ENCODE measurements at places on chromosomes 4 and X.

DNA sequence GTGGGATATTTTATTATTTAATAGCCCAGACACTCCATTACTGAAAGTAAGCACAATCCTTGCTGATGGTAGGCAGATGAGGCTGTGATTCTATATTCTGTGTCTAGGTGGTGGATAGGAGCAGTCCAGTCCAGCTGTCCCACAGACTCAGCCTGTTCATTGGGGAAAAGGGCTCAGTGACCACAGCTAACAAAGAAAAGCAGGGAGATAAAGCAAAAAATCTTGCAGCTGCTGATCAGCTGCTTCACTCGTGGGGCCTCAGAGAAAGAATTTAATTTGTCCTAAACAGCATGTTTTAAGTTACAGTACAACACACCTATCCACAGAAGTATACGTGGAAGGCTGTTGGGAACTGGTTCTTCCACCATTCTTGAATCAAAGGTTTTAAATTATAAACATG is 40.7 kb upstream of the ANK2 start:
- no peak for DNase-seq

DNA sequence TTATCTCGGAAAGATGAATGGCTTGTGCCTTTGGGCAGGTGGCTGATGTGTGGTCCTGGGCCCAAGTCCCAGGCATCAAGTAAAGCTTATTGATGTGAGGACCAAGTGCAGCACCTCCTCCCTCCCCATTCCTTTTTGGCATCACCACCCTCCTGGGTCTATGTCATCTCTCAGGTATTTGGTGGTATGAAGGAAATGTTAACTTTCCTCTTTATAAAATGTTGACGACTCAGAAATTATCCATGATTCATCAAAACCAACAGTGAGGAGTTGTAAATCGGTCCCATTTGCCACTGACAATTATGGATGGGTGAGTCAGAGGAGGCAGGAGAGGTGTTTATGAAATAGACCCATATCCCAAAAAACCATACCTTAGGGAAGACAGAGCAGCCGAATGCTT is 229.4 kb upstream of the GATB start:
- DNase-seq = no peak

DNA sequence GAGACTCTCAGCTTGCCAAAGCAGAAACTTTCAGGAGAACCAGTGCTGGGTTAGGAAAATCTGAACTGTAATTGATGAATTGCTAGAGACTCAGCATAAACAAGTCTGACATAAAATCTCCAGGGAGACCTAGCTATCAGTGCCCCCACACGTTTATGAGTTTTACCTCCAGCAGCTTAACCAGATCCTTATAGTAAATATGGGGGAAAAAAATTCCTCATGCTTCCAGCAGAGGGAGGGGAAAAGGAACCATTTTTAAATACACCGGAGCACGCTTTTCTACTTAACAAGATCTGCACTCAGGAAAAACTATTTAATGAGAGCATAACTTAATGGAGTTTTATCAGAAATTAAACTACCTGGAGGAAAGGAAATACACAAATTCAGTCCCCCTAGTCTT is 1040.7 kb upstream of the INTU start:
- DNase-seq = no peak

DNA sequence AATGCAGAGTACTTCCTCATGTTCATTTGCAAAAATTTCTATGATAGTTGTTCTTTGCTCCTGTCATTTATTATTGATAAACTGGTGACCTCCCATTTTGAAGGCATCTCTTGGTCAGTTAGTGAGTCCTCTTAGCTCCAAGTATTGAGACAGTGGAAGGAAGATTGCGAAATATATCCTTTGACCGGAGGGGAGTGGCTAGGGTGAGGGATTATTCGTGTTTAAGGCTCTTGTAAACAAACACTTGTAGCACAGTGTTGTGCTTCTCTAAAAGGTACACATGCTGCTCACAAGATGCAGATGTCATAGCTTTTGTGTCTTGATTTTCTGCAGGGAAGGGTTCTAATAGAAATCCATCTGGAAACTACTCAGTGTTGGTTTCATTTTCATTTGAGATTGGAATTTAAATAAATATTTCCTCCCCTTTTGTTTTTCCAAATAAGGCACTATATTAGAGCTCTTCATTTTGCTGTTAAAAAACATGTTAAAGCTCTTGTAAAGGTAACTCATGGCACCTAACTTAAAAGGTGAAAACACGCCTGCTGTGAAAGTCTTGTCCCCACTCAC is 21.8 kb downstream of the TXLNG start:
- no peak for DNase-seq

DNA sequence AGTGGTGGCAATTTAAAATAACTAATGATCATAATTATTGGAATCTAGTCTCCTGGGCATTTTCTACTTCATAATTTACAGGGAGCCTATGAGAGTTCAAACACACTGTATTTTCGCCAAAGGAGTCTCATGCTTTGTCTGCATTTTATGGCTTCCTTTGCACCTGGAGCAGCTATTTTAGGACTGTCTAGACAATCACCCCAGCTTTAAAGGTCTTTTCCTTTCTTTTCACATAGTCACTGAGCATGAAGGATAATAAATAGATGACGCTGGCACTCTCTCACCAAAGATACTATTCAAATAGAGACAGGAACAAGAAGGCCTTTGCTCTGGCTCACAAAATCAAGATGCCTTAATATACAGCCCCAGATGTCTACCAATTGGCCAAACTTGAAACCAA is 43.0 kb downstream of the AMELX start:
- no peak for DNase-seq

DNA sequence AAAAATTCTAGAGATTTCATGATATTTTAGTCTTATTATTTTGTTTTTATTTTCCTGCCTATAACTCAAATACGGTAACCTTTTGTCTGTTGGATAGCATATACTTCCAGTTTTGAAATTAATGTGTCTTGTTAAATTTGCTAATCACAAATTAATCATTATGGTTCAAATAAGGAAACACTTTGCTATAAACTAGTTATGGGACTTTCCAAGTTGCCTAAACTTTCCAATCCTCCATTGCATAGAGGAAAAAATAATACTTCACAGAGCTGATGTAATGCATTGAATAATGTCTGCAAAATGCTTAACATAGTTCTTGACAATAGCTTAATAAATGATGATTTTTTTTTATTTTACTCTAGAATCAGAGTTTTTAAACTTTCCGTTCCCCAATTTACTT is 4.7 kb downstream of the GUCY1B1 start:
- DNase-seq = no peak

DNA sequence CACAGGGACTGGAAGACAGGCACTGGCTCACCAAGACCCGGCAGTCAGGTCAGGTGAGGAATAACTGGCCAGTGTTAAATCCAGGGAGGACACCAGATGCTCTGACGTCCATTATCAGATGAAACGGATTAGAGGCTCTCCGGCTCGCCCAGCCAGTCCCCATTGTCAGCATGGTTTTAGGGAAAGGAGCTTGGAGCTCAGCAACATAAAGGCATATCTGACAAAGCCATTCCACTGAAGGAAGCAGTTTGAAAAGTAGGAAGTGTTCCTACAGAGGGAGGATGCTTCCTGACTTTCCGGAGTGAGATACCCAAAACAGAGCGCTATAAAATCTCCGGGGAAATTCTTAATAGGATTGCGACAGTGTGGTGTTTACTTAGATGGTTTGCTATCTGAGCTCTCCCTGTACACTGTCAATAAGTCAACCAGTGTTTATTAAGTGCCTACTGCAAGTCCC is 14.8 kb downstream of the NDNF start:
- DNase-seq = no peak

DNA sequence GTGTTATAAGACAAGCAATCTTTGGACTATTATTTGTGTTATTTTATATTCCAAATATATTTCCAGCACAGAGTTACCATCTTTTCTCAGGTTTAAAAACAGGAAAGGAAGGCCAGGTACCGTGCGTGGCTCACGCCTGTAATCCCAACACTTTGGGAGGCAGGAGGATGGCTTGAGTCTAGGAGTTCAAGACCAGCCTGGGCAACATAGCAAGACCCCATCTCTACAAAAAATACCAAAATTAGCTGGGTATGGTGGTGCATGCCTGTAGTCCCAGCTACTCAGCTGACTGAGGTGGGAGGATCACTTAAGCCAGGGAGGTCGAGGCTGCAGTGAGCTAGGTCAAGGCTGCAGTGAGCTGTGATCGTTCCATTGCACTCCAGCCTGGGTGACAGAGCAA is 140.0 kb downstream of the POLA1 start:
- DNase-seq = no peak

- no peak for DNase-seq
These were observed 161.1 kb downstream of the MSN start for GRCh38 chrX:65828599-65828998.

DNA sequence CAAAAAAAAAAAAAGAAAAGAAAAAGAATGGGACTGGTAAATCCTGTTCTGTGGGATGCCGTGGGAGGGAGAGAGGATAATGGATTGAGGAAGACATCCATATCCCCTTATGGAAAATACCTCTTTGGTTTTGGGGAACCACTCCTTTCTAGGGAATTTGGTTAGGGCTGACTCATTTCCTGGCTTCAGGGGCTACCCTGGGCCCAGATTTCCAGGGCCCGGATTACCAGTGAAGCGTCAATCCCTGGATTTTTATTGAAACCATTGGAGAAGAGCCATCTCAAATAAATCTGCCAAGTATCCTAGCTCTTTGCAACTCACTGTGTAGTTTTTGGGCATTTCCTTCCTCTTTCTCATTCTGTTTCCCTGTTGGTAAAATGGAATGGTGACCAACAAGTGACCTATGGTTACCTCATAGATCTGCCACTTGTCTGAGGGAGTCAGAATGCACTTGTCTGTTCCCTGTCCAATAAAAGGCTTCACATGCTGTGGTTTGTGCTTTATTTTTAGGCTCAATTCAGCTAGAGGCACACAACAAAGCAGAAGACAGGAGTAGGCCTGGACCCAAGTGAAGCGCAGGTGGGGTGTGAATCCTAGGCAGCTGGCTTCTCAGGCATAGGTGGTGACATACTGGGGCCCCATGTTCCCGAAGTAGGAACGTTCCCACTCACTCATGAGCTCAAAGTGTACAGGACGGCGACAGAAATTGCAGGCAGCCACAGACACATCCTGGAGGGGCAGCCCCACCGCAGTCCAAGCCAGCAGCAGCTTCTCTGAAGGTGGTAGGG is 8.6 kb downstream of the APEX2 start:
- DNase-seq = no peak

GRCh38 chrX:46831765-46832327 is 5.0 kb upstream of the RP2 start:
- no peak for DNase-seq

DNA sequence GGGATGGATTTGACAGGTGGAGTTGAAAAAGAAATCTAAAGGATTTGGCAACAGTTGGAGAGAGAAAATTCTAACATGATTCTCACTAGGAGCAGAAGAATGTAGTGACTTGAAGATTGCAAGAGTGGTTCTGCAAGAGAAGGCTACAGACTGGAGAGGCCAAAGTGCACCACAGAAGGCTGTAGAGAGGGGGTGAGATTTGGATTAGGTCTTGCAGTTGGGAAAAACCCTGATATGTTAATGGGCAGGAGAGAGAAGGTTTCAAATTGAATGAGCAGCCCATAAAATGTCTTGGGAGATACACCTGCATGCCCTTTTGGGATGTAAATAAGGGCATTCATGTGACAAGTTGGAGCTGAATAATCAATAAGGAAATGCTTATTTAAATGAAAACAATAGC is 14.7 kb upstream of the VEGFD start:
- no peak for DNase-seq

GRCh38 chrX:18036394-18036793 is 175.3 kb upstream of the RAI2 start:
- no peak for DNase-seq

DNA sequence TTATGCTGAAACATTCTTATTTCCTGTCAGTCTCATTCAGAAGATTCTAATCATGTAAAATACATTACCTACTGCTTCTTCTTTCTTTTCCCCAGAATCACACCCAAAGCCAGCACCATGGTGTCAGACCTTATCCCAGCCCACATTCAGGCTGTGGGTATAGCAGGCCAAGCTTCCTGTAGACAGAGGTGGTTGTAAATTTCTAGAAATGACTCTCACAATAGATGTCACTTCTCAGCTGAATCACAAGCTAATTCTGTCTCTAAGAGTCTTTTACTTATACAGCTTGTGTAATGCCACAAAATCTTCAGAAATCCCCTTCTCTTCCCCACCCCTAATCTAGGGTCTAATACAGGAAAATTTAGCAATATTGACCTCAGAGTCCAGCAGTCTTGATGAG is 239.6 kb downstream of the PARM1 start:
- DNase-seq = no peak

DNA sequence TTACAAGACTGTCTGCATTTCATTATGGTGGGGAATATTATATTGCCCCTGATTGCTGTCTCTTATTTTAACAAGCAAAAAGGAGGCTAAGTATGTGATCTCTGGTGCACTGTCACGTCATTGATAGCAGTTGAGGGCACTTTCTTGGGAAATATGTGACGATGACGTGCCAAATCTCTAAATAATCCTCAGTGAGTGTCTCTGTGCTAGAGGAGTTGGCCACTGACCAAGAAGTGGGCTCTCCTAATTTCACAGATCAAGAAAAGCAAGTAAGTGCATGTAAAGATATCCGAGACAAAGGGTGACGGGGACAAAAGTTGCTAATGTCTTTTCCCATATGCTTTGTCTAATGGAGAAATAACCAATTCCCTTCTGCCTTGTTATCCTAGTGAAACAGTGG is 487.4 kb upstream of the TENM3 start:
- DNase-seq = no peak

GRCh38 chr4:114103908-114104307 is 124.5 kb upstream of the ARSJ start:
- no peak for DNase-seq

DNA sequence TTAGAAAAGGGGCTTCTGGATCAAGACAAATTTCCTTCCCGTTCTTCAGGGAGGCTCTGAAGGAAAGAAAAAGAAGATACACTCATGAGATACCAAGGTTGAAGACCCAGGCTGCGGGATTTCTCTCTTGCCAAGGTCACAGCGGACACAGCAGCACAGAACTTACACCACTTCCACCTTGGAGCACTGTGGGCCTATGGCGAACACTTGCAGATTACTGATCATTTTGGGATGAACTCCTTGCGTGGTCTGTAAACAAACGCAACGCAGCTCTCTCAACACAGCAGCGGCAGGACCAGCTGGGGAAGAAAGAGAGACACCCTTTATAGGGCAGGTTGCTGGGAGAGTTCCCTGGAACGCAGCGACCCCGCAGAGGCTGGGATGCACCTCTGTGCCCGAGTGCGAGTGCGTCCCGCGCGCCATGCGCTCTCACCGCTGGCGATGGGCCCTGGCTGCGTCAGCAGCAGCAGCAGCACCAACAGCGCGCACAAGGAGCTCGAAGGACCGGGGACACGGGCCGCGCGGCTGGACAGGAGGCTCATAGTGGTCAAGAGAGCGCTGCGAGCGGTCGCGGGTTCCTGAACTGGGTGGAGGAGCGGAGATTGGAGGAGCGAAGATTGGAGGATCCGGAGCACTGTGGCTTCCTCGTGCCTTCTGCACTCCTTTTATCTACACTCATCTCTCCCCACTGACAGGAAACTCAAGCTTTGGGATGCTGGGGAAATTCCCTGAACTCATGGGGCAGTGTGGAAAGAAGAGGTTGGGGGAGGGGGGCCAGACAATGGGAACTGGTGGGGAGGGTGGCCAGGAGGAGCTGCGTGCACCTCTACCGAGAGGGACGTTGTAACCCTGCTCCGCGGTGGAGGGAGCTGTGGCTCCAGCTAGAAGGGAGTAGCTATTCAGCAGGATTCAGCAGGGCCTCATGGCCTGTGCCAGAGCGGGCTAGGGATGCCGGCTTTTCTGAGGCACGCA is at the start of gene CXCL5:
TSS of gene CXCL5 (minus strand) at position 638 of the 972 bp plus-strand sequence. CDS start at position 542, 96 bp downstream.
- DNase-seq = peak; percentile 43

Measured in iPS-NIHi11 (cell line).